Colonic mucosa (tissue), 4 donors: ENCODE measurements at places on chromosomes 11 and 22. TPM values are rescaled to one million over a fixed set of nuclear protein-coding genes. Genes with fewer than 3 reads are reported as not detected.

- no peaks in the 10 kb centered on the region for H3K27me3 ChIP-seq
- no peaks in the 10 kb centered on the region for H3K4me1 ChIP-seq
- H3K4me3 ChIP-seq, result no peak overlapping the region
- DNase-seq, result peak; percentile 46
Measured at GRCh38 chr11:45607995-45608394, 57.4 kb downstream of the CHST1 start.

GRCh38 chr11:120977266-120978137, 46.4 kb upstream of the TBCEL start:
- H3K4me1 ChIP-seq, result no peaks in the 10 kb centered on the region
- no peaks in the 10 kb centered on the region for H3K36me3 ChIP-seq
- no peak overlapping the region for H3K27ac ChIP-seq
- no peak for DNase-seq
- H3K27me3 ChIP-seq, result no peaks in the 10 kb centered on the region
- no peak overlapping the region for H3K4me3 ChIP-seq

DNA sequence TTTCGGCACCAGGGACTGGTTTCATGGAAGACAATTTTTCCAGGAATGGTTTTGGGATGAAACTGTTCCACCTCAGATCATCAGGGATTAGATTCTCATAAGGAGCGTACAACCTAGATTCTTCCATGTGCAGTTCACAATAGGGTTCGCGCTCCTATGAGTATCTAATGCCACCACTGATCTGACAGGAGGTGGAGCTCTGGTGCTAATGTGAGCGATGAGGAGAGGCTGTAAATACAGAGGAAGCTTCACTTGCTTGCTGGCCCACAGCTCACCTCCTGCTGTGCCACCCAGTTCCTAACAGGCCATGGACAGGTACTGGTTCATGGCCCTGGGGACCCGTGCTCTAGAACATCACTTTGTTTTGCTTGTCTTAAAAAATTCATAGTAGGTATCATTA, 41.8 kb upstream of the AMPD3 start:
- no peak overlapping the region for H3K27ac ChIP-seq
- H3K36me3 ChIP-seq, result no peaks in the 10 kb centered on the region
- H3K4me3 ChIP-seq, result no peak overlapping the region
- H3K4me1 ChIP-seq, result no peaks in the 10 kb centered on the region
- H3K27me3 ChIP-seq, result no peaks in the 10 kb centered on the region

DNA sequence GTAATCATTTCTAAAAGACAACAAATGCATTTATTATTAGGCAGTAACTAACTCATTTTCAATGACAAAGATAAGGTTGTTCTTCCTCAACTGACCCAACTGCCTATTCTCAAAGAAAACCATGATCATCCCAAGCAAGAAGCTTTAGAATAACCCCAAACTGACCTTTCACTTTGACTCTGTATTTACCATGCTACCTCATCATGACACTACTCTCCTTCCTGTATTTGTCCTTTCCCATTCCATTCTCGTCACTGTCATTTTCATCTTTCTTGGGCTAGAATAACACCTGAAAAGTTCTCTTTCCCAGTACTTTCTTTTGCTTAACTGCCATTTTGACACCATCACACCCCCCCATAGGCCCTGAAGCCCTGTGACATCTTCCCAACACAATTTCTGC, 48.3 kb downstream of the TCF20 start:
- H3K27me3 ChIP-seq, result no peaks in the 10 kb centered on the region
- DNase-seq, result no peak
- no peak overlapping the region for H3K4me3 ChIP-seq
- no peaks in the 10 kb centered on the region for H3K36me3 ChIP-seq
- H3K4me1 ChIP-seq, result peaks cover 9% of the 10 kb centered on the region

DNA sequence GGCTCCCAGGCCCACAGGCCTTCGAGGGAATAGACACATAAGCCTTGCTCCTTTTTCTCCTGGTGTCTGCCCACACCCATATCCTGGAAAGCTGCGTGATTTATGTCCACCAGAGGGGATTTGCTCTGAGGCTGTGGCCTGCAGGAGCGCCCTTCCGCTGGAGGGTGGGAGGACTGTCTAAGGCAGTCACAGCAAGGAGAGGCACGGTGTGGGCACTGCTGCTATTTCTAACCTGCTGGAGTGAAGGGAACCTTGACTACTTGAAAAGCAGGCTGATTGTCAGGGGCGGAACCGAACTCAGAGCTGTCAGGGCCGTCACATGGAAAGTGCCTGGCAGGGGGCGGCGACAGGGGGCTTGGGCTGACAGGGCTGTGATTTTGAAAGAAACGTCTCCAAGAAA, 3.7 kb downstream of the UPB1 start:
- no peak overlapping the region for H3K27ac ChIP-seq
- H3K4me1 ChIP-seq, result peaks cover 8% of the 10 kb centered on the region
- H3K27me3 ChIP-seq, result peaks cover 18% of the 10 kb centered on the region
- H3K4me3 ChIP-seq, result no peak overlapping the region
- DNase-seq, result no peak

GRCh38 chr11:61917334-61918109, at the start of gene RAB3IL1:
Gene RAB3IL1, minus strand, starts transcription at chr11:61917566. Its CDS starts 199 bp downstream, at chr11:61917367.
- no peaks in the 10 kb centered on the region for H3K4me1 ChIP-seq
- DNase-seq, result peak; percentile 61
- H3K4me3 ChIP-seq, result peak within 1 kb of the TSS; percentile 40
- no peaks in the 10 kb centered on the region for H3K36me3 ChIP-seq
- H3K27ac ChIP-seq, result peak within 1 kb of the TSS; percentile 12
- H3K27me3 ChIP-seq, result peaks cover 22% of the 10 kb centered on the region

DNA sequence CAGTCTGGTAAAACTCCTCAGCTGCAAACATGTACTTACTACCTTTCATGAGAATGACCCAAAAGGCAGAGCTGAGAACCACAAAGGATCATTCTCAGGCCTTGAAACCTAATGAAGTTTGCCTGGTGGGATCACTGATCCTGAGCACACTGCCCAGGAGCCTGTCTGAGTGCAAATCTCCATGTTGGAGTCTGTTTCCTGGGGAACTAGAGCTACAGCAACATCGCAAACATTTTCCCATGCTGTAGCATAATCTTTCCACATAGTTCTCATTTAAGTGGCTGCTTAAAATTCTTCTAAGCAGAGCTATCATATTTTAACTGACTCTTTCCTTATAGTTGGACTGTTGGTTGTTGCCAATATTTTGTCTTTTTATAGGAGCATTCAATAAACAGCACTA, 58.5 kb downstream of the GUCY1A2 start:
- no peaks in the 10 kb centered on the region for H3K36me3 ChIP-seq
- no peak for DNase-seq
- H3K27ac ChIP-seq, result no peak overlapping the region

GRCh38 chr11:30717641-30718040, 131.5 kb upstream of the MPPED2 start:
- no peaks in the 10 kb centered on the region for H3K36me3 ChIP-seq
- H3K4me1 ChIP-seq, result no peaks in the 10 kb centered on the region
- H3K4me3 ChIP-seq, result no peak overlapping the region
- no peak overlapping the region for H3K27ac ChIP-seq
- no peak for DNase-seq

- no peaks in the 10 kb centered on the region for H3K27me3 ChIP-seq
- H3K36me3 ChIP-seq, result no peaks in the 10 kb centered on the region
- H3K4me3 ChIP-seq, result no peak overlapping the region
- H3K27ac ChIP-seq, result no peak overlapping the region
- H3K4me1 ChIP-seq, result no peaks in the 10 kb centered on the region
Measured at GRCh38 chr11:11909727-11910126, 68.0 kb downstream of the USP47 start.

- H3K27ac ChIP-seq, result no peak overlapping the region
- H3K27me3 ChIP-seq, result no peaks in the 10 kb centered on the region
- no peaks in the 10 kb centered on the region for H3K36me3 ChIP-seq
- no peak for DNase-seq
- no peak overlapping the region for H3K4me3 ChIP-seq
Measured at GRCh38 chr11:59076876-59077571, 9.1 kb upstream of the GLYATL1B start.

- DNase-seq, result peak; percentile 35
- no peak overlapping the region for H3K27ac ChIP-seq
- no peak overlapping the region for H3K4me3 ChIP-seq
- H3K27me3 ChIP-seq, result no peaks in the 10 kb centered on the region
- no peaks in the 10 kb centered on the region for H3K36me3 ChIP-seq
Measured at GRCh38 chr11:26947379-26947844, 46.5 kb upstream of the FIBIN start.

GRCh38 chr11:34268906-34269430, 88.8 kb downstream of the ABTB2 start:
- H3K4me1 ChIP-seq, result no peaks in the 10 kb centered on the region
- H3K27ac ChIP-seq, result no peak overlapping the region
- no peak overlapping the region for H3K4me3 ChIP-seq
- H3K27me3 ChIP-seq, result no peaks in the 10 kb centered on the region
- H3K36me3 ChIP-seq, result no peaks in the 10 kb centered on the region

DNA sequence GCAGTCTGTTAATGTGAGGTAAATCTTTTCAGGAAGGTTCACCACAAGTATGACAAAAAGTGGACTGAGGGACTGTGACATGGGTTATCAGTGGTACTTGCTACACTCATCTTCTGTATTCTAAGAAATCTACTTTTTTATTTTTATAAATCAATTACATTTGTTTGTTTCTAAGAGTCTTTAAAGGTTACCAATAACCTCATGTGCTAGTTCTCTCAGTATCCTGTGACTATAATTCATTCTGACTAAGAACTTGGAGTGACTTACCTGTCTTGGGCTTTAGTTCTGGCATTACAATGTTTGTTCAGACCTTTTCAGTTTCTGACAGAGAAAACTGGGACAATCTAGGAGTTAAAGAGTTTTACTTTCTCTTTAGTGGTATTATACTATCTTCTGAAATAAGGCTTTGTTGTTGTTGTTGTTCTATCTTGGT, 108.4 kb downstream of the PDE3B start:
- no peak overlapping the region for H3K4me3 ChIP-seq
- no peaks in the 10 kb centered on the region for H3K27me3 ChIP-seq
- no peaks in the 10 kb centered on the region for H3K36me3 ChIP-seq
- no peak for DNase-seq

DNA sequence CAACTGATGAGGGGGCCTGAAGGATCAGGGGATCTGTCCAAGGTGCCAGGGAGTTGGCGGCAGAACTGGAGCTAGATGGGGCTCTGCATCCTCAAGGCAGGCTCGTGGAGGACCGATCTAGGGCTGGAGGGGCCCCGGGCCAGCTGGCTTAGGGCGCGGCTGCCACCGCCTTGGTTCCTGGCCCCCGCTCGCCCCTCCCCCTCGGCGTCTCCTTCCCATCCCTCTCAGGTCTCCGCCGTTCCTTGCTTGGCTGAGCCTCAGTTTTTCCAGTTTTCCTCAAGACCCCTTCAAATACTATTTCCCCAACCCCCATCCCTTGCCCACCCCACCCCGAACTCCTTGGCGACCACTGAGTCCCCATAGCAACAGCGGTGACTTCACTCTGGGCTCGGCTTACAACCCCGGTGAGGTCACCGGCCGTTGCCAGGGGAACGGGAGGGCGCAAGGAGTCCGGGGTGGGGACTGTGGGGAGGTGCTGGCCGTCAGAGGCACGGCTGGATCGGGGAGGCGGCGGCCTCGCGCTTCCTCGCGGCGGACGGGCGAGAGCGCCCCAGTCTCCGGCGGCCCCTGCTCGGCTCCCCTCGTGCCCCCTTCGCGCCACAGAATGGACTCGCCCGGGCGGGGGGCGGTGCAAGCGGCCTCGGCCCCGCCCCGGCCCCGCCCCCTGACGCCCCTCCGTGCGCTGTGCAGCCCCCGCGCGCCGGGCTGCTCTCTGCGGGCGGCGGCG, 7.5 kb downstream of the FREY1 start:
- H3K27ac ChIP-seq, result no peak overlapping the region
- no peaks in the 10 kb centered on the region for H3K36me3 ChIP-seq
- peaks cover 7% of the 10 kb centered on the region for H3K27me3 ChIP-seq
- peaks cover 8% of the 10 kb centered on the region for H3K4me1 ChIP-seq
- DNase-seq, result peak; percentile 69

DNA sequence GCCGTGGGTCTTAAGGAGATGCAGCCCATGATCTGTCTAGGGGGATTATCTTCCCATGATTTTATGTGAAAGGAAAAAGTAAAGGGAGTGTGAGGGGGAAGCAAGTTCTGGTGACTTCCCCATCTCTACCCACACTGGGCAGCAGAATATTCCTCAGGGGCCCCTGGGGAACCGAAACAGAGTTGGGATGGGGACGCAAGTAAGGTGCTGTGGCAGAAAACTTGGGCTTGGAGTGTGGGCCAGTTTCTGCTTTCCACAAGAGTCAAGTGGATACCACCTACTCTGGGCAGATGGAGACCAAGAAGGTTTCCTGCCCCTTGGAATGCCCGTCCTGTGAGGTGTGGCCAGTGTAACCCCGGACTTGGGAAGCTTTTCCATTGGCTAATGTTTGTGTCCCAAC, 64.4 kb downstream of the SGSM3 start:
- H3K27me3 ChIP-seq, result no peaks in the 10 kb centered on the region
- H3K27ac ChIP-seq, result no peak overlapping the region
- no peaks in the 10 kb centered on the region for H3K36me3 ChIP-seq

DNA sequence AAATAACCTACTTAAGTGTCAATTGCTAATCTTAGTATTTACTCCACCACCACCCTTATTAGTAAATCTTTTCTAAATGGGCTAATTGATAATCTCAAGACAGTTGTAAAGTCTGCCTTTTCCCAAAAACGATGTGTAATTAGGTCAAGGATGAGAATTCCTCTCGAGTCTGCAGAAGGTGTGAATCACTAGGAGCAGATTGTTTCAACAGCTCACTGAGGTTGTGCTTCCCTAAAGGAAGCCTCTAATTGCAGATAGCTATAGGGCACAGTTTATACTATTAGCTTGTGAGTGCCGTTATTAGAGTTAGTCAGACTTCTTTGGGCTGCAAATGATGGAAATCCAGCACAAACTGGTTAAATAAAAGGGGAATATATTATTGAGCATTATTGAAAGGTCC, 84.9 kb downstream of the C11orf91 start:
- H3K4me1 ChIP-seq, result no peaks in the 10 kb centered on the region
- no peak overlapping the region for H3K27ac ChIP-seq
- H3K36me3 ChIP-seq, result no peaks in the 10 kb centered on the region
- no peak for DNase-seq
- no peak overlapping the region for H3K4me3 ChIP-seq

DNA sequence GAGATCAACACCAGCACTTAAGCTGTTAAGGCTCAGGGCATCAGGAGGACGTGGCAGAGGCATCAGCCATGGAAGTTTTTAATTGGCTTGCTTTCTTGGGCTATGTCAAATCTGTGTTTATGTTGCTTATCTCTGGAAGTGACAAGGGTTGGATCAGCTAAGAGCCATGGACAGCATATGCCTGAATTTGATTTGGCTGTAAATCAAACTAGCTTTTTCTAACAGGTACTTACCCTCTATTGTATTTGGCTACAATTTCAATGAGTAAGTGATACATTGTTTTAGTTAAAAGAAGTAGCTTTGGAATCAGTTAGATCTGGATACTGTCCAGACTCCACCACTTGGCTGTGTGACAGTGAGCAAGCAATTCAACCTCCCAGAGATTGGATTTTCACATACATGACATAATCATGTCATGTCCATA, 936.6 kb downstream of the OPCML start:
- no peak overlapping the region for H3K4me3 ChIP-seq
- H3K27ac ChIP-seq, result no peak overlapping the region
- no peaks in the 10 kb centered on the region for H3K27me3 ChIP-seq
- H3K36me3 ChIP-seq, result no peaks in the 10 kb centered on the region

OR4A15 gene
- total RNA-seq, result not detected

SLCO2B1 gene
- total RNA-seq, result 37.6 TPM

KCNJ1 gene
- not detected for total RNA-seq

OR2AG2 gene
- total RNA-seq, result not detected

MISFA gene
- 1.8 TPM for total RNA-seq

BACE1 gene
- total RNA-seq, result 11.5 TPM

GP1BB gene
- 0.45 TPM for total RNA-seq
